ENCODE measurements at places on chromosomes 11 and 22.
A peak's percentile ranks its signal among the peaks of the same experiment; 100 is the strongest.

GRCh38 chr11:56509439-56509838 is 18.3 kb upstream of the OR5M8 start:
- no peak for DNase-seq

DNA sequence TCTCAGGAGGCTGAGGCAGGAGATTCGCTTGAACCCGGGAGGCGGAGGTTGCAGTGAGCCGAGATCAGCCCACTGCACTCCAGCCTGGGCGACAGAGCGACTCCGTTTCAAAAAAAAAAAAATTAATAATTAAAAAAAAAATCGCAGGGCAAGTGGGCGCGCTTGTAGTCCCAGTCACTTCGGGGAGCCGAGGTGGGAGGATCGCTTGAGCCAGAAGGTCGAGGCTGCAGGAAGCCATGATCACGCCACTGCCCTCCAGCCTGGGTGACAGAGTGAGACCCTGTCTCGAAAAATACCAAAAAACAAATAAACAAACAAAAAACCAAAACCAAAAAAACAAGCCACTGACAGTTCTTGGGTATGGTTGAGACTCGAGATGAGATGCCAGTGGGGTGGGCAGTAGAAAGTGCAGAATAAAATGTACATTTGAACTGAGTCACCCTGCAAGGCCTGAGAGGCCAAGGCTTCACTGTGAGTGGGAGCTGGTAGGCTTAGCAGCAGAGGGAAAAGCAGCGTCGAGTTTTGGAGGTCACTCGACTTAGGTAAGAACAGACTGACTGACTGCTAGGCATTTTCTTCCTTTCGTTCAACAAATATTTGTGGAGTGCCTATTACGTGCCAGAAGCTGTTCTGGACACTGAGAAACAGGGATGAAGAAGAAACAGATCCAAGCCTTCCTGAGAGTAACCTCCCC is 635 bp upstream of the LDHA start:
- DNase-seq: no peak

- no peak for DNase-seq
Observed at GRCh38 chr11:43919852-43920597, 22.4 kb upstream of the C11orf96 start.

DNA sequence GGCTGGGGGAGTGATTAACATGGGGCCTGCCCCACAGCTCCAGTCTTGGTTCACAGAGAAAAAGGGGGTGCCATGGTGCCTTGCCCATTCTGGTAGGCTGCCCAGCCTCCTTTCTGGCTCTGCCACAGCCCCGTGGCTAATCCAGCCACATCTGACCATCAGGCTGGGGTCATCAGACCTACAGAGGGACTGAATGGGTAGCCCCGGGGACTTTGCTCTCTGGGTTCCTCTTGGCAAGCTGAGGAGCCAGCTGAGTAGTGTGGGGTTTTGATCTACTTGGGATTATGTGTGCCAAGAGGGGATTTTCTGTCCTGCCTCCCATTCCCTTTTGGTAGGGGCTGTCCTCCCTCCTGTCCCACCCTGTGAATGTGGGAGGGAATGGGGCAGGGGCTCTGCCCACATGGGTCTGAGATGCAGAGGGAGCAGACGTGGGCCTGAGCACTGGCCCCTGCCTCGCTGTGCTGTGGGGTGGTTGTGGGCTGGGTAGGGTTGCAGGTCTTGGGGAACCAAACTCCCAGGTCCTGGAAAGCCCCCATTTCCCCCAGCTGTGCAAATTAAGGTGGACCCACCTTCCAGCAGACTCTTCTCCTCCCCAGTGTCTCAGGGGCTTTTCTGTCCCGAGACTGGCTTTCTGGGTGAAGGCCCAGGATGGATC is 32.0 kb downstream of the CD82 start:
- no peak for DNase-seq

DNA sequence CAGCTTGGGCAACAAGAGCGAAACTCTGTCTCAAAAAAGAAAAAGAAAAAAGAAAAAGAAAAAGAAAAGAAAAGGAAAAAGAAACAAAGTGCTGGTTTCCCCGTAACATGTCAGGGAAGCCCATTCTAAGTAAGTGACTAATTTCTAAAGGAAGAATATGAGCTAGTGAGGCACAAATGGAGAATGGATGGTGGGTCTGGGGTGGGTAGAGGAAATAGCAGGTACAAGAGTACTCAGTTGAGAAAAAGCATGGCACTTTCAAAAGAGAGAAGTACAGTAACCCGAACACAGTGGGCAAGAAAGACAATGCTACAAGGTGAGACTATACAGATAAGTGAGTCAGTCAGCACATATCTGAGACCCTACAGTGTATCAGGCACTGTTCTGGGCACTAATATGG is 4.5 kb downstream of the MAJIN start:
- no peak for DNase-seq

DNA sequence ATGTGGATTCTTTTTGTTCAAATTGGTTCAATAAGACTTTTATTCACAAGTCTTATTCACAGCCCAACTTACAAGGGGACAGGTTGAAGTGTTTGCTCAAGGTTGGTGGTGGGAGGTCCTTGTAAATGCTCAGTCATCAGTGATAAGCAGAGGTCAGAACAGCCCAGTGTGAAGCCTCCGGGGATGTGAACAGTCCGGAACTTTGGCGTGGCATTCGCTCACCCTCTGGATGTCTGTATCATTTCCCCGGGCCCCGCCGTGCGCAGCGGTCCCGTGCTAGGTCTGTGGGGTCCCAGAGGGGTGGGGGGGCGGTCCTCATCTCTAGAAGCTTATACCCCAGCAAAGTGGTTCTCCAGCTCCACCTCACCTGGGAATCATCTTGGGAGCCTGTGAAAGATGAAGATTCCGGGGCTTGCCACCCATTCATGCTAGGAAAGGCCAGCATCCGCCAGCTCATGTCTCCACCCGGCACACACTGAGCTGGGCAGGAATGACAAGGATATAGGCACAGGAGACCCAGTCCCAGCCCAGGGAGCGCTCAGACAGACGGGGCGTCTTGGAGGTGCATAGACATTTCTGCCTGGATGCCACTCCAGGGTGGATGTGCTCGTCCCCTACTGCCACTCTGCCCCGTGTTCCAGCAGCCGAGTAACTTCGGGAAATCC is 327.5 kb downstream of the TBC1D22A start:
- no peak for DNase-seq

GRCh38 chr11:120869516-120870011 is 154.3 kb upstream of the TBCEL start:
- no peak for DNase-seq

DNA sequence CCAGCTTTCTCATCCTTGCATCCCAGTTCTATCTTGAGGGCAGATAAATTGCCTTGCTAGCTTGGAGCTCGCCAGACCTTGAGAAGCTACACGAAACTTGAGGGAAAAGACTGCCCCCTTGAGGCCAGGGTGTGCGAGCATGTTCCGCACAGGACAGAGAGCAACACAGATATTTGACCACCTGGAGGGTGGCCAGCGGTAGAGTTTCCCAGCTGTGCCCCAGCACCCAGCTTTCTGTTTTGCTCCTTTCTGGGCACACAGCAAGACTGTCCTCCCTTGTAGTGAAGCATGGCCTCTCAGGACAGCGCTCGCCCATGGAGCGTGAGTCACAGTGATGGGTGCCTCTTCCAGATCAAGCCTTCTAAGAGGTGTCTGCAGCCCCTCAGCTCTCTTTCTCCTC is 23.5 kb downstream of the SPATA19 start:
- peak; percentile 29 for DNase-seq

DNA sequence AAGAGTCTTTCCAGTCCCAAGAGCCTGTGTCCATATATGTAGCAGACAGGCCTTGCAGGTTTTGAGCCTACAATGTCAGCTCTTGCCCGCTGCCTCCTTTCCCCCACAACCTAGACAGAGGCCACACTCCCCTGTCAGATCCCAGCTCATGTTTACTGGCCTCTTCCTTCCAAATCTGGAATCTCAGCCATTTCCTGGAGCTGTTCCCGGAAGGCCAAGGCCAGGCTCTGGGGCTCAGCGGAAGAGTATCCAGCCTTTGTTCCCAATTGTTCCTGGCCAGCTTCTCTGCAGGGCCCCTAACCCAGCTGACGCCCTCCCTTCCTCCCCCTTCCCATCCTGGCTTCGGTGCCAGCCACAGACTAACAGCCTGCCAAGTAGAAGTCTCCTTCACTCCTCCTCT is 1.0 kb upstream of the ROBO4 start:
- DNase-seq: no peak

DNA sequence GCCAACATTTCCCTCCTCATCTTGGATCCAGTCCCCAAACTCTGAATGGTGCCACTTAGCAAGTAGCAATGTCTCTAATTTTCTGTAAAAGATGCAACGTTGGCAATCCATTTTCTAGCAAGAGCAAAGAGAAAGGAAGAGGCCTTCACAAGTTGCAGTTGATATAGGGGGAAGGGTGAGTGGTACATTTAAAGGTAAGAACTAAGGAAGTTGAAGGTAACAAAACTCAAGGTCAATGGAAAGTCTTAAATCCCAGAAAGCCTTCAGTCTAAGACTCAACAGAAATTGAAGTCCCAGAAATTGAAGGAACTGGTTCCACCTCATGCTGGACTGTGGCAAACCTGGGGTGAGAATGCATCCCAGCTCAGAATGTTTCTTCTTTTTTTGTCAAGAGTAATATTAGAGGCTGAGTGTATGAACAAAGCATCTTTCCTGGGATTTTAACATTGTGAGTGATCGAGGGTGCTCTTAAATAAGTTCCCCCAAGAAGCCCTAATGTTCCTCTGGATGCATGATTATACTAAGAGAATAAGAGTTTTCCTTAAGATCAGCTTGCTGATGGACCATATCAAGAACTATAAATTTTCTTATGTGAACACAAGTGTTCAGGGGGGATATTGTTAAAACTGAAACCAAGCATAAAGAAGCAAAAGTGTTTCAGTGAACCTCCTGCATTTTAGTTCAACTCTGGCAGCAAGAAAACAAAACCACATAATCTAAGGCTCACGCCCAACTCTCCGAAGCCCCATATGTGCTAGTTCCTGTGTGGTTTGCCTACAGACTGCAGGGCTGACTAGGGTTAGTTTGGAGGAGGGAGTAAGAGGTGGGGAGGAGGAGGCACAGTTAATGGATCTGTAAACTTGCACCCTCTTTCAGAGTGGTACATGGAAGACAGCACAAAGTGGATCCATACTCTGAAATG is at the start of gene GRAP2:
Gene GRAP2 (plus strand): TSS at position 779 of the 922 bp plus-strand sequence. CDS start 46,023 bp downstream, outside the sequence.
- peak; percentile 27 for DNase-seq

- DNase-seq: peak; percentile 70
Observed at GRCh38 chr11:27183672-27184457, 143.2 kb downstream of the BBOX1 start.

- DNase-seq: peak; percentile 90
Observed at GRCh38 chr11:72813740-72814285, 398 bp upstream of the ATG16L2 start.

GRCh38 chr11:44127130-44127529 is 31.7 kb downstream of the EXT2 start:
- DNase-seq: no peak

DNA sequence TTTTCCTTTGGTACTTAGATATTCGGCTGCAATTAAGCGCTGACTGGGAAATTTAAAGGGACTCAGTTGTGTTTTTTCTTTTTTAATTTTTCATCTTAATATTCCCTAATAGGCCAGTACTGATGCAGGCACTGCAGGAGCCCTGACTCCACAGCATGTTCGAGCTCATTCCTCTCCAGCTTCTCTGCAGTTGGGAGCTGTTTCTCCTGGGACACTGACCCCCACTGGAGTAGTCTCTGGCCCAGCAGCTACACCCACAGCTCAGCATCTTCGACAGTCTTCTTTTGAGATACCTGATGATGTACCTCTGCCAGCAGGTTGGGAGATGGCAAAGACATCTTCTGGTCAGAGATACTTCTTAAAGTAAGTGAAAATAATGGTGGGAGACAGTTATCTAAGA is 3.8 kb downstream of the YAP1 start:
- no peak for DNase-seq

DNA sequence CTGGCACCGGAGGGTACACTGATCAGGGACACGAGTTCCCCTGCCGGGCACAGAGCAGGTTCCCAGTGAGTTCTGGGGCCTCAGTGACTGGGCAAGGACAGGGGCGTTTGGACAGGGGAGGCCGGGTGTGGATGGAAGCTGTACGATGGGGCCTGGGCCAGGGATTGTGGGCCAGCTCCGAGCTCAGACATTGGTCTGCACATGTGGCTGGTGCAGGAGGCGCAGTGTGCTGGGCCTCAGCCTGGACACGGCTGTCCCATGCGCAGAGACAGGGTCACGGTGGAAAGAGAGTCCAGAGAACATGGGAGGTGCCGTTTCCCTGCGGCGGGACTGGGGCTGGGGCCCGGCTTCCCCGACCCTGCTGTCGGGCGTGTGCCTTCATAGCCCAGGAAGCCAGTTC is 60.7 kb downstream of the CDKN1C start:
- no peak for DNase-seq

- DNase-seq: no peak
Observed at GRCh38 chr11:33317662-33318061, 60.5 kb downstream of the HIPK3 start.

- DNase-seq: no peak
Observed at GRCh38 chr11:4466871-4467442, 15.5 kb upstream of the OR52K1 start.

DNA sequence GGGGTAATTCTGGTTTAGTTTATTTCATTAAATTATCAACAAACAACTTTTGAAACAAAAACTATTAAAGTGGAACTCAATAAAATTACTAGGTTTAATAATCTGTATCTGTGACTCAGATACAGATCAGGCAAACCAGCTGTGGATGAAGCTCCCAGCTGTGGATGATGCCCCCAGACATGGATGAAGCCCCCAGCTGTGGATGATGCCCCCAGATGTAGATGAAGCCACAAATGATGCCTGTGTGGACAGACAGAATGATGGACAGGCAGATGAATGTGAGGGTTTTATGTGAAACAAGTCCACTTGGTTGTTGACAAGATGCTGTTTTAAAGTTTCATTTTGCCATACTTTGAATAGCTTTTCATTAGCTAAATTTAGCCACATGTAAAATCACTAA is 5.8 kb upstream of the ZNF74 start:
- no peak for DNase-seq

DNA sequence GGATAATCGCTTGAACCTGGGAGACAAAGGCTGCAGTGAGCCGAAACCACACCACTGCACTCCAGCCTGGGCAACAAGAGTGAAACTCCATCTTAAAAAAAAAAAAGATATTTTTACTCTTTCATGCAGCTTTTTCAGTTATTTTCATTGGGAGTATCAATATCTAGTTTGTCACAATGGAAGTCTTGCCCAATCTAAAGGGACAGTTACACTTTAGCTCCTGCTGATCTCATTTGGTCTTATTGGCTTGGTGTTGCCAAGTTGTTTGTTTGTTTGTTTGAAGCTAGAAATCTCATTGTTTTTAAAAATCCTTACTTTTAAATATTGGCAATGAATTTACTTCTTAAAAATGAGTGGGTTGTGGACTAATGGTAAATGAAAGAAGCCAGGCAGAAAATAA is 24.7 kb downstream of the CEP295 start:
- DNase-seq: no peak

DNA sequence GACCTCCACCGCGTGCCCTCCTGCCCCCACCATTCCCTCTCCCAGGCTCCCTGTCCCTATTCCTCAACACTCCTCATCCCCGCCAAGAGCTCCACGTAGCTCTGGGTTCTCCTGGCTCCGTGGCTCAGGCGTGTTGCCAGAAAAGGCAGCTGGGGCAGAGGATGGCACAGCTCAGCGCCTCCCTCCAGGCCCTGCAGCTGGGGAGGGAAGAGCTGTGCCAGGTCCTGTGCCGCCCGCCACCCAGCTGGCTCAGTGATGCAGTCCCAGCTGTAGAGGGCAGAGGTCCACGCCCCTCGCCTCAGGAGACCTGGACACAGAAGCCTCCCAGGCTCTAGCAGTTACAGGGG is 4.2 kb downstream of the ARHGAP1 start:
- peak; percentile 60 for DNase-seq

All from DMS79 treated with DMSO at 0.1 percent for 48 hours (cell line).